Activated CD4-positive, alpha-beta T cell treated with anti-CD3 and anti-CD28 coated beads, Interleukin-2, amount 10 ng/mL, durations not matched to agents 24 days and 14 days (primary cell): ENCODE measurements at places on chromosomes 5 and 9. TPM values are rescaled to one million over a fixed set of nuclear protein-coding genes. Genes with fewer than 3 reads are reported as not detected.

The PGM5 gene
- total RNA-seq: not detected in 2 replicates

The CMYA5 gene
- total RNA-seq: 0.12 and 0.14 TPM in 2 replicates

The HNRNPH1 gene
- 952 and 964 TPM in 2 replicates for total RNA-seq

The TLN1 gene
- total RNA-seq: 220 and 243 TPM in 2 replicates

The GRXCR2 gene
- not detected in 2 replicates for total RNA-seq

The PRSS3 gene
- total RNA-seq: not detected in 2 replicates
